ENCODE measurements at places on chromosomes 16 and 17.

DNA sequence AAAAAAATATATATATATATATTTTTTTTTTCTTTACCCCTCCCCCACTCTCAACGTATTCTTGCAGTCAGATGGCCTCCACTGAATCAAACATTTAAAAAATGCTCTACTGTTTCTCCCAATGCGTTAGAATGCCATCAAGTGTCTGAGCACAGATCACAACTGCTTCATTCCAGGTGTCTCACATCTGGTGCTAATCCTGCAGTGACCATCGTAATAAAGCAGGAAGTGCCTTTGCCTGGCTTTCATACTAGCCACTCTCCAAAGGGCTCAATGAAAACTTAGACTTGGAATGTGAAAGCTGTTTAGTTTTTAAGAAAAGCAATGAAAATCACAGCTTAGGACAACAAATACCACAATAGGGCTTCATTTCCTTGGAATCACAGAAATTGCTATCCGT is 37.2 kb downstream of the SKAP1 start:
- DNase-seq, result no peak

DNA sequence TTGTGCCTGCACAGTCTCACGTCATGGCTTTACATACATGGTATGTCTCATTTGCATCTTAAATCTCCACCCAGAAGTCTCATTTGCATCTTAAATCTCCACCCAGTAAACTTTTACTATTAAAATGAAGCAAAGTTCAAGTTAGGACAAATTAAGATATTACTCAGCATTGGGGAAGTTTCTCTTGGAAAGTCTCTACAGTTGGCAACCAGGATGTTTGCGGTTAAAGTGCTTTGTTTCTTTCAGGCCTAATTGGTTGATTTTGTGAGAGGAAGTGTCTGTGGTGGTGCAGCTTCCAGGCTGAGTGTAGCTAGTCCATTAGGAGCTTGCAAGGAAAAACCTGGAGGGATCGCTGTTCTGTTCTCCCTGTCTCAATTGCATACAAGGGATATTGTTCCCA is 1373.3 kb upstream of the GOT2 start:
- no peak for DNase-seq

DNA sequence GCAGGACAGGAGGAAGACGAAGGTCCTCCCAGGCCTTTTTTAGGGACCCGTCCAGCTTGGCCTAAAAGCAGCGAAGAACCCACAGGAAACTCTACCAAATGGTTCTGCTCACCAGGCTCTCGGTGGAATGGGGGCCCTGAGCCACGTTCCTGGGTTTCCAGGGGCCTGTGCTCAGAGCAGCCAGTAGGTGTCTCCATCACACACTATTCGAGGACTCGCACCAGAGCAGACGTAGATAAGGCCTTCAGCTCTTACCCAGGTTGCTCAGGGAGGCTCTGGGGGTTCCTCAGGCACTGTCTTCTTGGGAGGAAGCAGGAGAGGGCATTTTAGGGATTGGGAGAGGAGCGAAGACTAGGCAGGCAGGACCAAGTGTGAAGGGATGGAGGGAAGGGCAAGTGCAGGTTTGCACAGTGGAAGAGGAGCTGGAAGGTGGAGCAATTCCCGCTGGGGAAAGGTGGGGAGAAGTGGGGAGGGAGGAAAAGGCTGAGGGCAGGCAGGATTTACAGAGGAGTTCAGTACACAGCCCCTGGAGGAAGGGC is 157.1 kb downstream of the RGS9 start:
- no peak for DNase-seq

GRCh38 chr17:81309140-81309858 is 14.2 kb upstream of the SLC38A10 start:
- no peak for DNase-seq

- no peak for DNase-seq
Observed at GRCh38 chr17:15124264-15124595, 140.9 kb downstream of the PMP22 start.
